ENCODE measurements at places on chromosomes 1 and 21.

- no peak for DNase-seq
Observed at GRCh38 chr1:205954819-205955404, 11.7 kb upstream of the SLC26A9 start.

- peak; percentile 48 for DNase-seq
Observed at GRCh38 chr1:53606651-53607051, 132.3 kb downstream of the GLIS1 start.

GRCh38 chr21:34704119-34704518, 35.3 kb downstream of the CLIC6 start:
- DNase-seq: no peak

DNA sequence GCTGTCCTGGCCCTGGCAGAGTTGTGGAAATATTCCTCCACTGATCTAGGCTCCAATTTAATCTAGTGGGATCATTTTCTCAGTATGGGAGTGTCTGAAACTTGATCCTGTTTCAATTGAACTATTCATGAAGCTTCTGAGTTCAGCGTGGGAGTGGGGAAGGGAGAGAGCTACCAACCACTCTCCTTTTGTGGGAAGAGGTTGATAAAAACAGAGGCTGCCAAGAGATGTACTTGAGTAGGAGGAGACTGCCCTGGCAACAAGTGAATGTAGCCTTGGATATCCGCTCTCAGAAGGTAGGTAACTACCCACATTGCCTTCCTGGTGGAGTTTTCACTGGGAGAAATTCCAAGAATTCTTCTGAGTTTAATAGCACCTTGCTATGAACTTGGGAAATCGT, at the start of gene CTXND2:
Gene CTXND2 (plus strand): TSS at position 119 of the 400 bp plus-strand sequence. CDS start 25,179 bp downstream, outside the sequence.
- no peak for DNase-seq

DNA sequence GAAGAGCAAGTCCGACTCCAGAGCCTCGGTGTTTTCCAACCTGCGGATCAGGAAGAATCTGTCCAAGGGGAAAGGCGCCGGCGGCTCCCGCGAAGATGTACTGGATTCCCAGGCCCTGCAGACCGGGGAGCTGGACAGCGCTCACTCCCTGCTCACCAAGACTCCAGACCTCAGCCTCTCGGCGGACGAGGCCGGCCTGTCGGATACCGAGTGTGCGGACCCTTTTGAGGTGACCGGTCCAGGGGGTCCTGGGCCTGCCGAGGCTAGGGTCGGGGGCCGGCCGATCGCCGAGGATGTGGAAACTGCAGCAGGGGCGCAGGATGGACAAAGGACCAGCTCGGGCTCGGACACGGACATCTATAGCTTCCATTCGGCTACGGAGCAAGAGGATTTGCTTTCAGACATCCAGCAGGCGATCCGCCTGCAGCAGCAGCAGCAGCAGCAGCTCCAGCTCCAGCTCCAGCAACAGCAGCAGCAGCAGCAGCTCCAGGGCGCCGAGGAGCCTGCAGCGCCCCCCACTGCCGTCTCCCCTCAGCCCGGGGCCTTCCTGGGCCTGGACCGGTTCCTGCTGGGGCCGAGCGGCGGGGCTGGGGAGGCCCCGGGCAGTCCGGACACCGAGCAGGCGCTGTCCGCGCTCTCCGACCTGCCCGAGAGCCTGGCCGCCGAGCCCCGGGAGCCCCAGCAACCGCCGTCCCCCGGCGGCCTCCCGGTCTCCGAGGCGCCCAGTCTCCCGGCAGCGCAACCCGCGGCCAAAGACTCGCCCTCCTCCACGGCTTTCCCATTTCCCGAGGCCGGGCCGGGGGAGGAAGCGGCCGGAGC, 827 bp downstream of the FMN2 start:
- DNase-seq: peak; percentile 72

DNA sequence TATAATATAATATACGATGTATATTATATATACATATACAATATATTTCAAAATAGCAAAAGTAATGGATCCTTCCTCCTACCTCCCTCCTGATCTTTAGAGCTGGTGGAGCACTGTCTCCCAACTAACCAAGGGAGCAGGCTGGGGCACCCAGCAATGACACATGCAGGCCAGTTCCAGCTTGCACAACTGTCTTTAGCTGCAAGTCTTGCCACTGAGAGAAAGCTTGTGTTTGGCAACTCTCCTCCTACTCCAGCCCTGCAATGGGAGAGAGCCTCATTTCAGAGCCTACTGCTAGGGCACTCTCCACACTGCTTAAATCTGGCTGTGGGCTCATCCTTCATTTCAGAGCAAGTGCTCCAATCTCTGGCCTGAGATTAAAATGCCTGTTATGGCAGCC, 469.8 kb upstream of the OLFM3 start:
- no peak for DNase-seq
